Fibroblast of the aortic adventitia (primary cell): ENCODE measurements at places on chromosomes 2 and 18. TPM values are rescaled to one million over a fixed set of nuclear protein-coding genes. Genes with fewer than 3 reads are reported as not detected.

The TYMS gene
- total RNA-seq: 1.1 and 25.7 TPM in 2 replicates

The RNU2-63P gene
- total RNA-seq: not detected in 2 replicates

The TANC1 gene
- 11.9 and 22.7 TPM in 2 replicates for total RNA-seq

The ARHGAP15 gene
- not detected in 2 replicates for total RNA-seq

The IL36G gene
- total RNA-seq: not detected in 2 replicates

The TXNL4A gene
- 54.6 and 62.2 TPM in 2 replicates for total RNA-seq

The UGT1A6 gene
- 0.09 TPM in 1 of 2 replicates, not detected in the other for total RNA-seq
